ENCODE measurements at places on chromosomes 4 and X. TPM values are rescaled to one million over a fixed set of nuclear protein-coding genes. Genes with fewer than 3 reads are reported as not detected.

AFM gene
- total RNA-seq = not detected

CT45A1 gene
- not detected for total RNA-seq

AFP gene
- total RNA-seq = 0.24 TPM

GRCh38 chr4:137823007-137823406, 290.7 kb upstream of the PCDH18 start:
- DNase-seq = no peak

GRCh38 chrX:17788439-17788838, 51.1 kb downstream of the SCML1 start:
- peak; percentile 39 for DNase-seq

DNA sequence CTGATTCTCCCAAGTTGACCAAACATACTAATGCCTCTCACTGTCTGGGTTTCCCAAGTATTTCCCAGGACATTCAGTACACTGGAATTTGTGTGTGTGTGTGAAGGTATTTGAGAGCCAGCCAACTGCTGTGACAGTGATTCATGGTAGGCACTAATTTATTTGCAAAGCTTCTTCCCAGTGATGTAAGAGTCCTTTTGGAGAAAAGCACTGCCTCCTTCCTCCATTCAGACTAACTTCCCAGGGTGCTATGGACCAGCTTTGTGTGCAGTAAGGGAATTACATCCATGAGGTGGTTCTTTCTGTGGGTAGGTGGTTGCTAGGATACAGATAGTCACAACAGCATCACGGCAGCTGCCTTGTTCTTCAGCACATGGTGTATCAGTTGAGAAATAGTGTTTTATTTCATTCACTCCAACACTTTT, 8.7 kb downstream of the EGF start:
- no peak for DNase-seq

DNA sequence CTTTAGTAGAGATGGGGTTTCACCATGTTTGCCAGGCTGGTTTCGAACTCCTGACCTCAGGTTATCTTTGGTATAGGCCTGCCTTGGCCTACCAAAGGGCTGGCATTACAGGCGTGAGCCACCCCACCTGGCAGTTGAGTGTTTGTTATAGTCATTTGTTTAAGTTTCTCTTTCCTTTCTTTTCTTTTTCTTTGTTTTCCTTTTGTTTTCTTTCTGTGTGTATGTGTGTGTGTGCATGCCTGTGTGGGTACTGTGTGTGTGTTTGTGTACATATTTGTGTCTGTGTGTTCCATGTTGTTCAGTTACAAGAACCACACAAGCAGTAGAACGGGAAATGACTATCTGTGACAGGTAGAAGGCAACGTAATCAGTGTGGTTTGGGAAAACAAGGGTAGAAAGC, 624.9 kb downstream of the FSTL5 start:
- no peak for DNase-seq
